ENCODE measurements at places on chromosomes 3 and 15. TPM values are rescaled to one million over a fixed set of nuclear protein-coding genes. Genes with fewer than 3 reads are reported as not detected.

DNA sequence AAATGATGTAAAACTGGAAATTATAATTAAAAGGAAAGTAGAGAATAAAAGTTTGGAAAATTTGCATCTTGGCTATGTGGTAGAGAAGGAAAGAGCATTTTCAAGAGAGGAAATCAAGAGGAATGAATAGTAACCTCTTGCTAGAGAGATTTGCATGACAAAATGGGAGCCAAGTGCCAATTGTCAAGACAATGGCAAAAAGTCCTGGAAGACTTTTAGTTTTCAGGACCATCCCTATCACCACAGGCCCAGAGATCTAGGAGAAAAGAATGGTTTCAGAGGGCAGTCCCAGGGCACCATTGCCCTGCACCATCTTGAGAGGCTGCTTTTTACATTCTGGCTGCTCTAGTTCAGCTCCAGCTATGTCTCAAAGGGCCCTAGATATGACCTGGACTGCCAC is 1427.6 kb downstream of the ZPLD1 start:
- H3K4me3 ChIP-seq, result no peak overlapping the region
- no peak overlapping the region for H3K27ac ChIP-seq
- no peaks in the 10 kb centered on the region for H3K27me3 ChIP-seq
- no peaks in the 10 kb centered on the region for H3K4me1 ChIP-seq

GRCh38 chr3:184307915-184308314 is 6.5 kb upstream of the EIF4G1 start:
- H3K27ac ChIP-seq, result no peak overlapping the region
- peaks cover 63% of the 10 kb centered on the region for H3K36me3 ChIP-seq
- DNase-seq, result no peak

DNA sequence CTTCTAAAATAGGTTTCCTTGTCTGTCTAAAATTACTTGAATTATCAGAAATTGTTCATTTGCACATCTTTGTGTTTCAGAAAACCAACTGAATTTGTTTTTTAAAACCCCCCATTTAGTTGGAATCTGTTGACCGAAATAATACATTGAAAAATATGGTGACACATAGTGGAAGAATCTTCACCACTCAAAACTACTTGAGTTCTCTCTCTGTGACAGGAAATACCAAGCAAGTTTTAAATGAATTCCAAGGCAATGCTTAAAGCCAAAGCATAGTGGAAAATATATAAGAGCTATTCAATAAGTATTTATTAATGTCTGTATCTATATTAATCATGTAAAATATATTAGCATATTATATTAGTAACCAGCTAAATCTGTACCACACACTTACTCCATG is 224.9 kb upstream of the COL8A1 start:
- peak overlapping the region; percentile 68 for H3K27ac ChIP-seq
- no peaks in the 10 kb centered on the region for H3K36me3 ChIP-seq
- peak; percentile 73 for DNase-seq
- no peak overlapping the region for H3K4me3 ChIP-seq
- H3K27me3 ChIP-seq, result no peaks in the 10 kb centered on the region

NAA80 gene
- 7.0 TPM for total RNA-seq

DNA sequence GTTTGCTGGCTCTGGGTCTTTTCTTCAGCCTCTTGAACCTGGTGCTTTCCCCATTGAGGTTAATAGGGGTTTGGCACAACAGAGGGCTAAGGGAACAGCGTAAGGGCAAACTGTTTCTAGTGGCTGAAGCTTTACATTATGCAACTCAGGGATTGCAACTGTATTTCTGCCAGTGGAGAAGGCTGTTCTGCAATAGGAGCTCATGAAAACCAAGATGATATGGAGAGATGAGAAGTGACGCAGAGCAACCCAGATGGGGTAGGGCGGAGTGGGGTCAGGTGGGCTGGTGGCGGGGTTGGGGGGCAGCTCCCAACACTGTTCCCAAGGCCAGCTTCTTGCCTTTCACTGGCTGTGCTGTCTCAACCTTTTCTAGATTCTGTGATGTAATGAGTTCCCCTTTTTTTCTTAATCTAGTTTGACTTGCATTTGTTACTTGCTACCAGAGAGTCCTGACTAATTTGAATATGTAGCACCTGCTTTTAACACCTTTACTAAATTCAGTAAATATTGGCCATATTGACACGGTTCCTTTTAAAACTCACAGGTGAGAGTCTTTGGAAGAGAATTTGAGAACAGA is 7.2 kb downstream of the GXYLT2 start:
- H3K4me3 ChIP-seq, result no peak overlapping the region
- no peaks in the 10 kb centered on the region for H3K36me3 ChIP-seq
- no peaks in the 10 kb centered on the region for H3K27me3 ChIP-seq
- no peak for DNase-seq
- H3K27ac ChIP-seq, result no peak overlapping the region
- peaks cover 29% of the 10 kb centered on the region for H3K4me1 ChIP-seq

GRCh38 chr3:46541835-46542234 is 24.3 kb downstream of the LRRC2 start:
- DNase-seq, result no peak
- no peaks in the 10 kb centered on the region for H3K36me3 ChIP-seq
- peaks cover 13% of the 10 kb centered on the region for H3K4me1 ChIP-seq
- H3K27ac ChIP-seq, result no peak overlapping the region
- no peak overlapping the region for H3K4me3 ChIP-seq

DNA sequence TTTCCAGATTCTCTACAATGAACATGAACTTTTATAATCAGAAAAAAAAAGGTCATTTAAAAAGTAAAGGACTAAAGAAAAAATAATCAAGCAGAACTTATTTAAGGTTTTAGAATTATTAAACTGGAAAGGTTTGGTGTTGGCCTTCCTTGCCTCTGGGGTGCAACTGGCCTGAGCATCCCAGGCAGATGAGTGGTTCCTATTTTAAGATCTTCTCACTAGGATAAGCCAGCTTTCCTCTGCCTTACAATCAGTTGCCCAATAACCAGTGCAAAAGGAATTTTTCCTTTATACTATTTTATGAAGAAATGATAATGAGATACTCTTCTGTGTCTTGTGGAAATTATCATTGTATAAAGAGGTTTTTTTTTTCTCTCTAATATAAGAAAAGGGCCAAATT is 56.6 kb downstream of the SEC22A start:
- no peaks in the 10 kb centered on the region for H3K4me1 ChIP-seq
- no peak for DNase-seq
- H3K4me3 ChIP-seq, result no peak overlapping the region
- no peak overlapping the region for H3K27ac ChIP-seq
- no peaks in the 10 kb centered on the region for H3K27me3 ChIP-seq

FGF12 gene
- total RNA-seq, result 1.8 TPM

C2CD4A gene
- total RNA-seq, result not detected

ATP2B2 gene
- 0.05 TPM for total RNA-seq

ARGFX gene
- total RNA-seq, result not detected

DNA sequence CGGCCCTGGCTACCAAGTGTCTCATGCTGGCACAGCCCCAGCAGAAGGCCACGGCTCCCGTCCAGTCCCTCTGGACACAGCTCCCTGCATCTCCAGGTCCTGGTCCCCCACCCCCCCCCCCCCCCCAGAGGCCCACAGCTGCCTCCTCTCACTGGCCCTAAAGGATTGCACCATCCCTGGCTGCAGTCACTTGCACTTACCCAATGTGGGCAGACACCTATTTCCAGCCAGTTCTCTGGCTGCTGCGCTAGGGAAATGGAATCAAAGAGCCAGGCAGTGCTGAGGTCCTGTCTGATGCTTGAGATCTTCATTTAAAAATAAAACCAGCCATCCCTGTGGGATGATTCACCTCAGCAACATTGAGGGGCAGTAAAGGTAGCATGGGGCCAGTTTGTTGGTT is 346.4 kb downstream of the OCA2 start:
- no peaks in the 10 kb centered on the region for H3K4me1 ChIP-seq
- no peaks in the 10 kb centered on the region for H3K27me3 ChIP-seq
- no peak overlapping the region for H3K4me3 ChIP-seq
- DNase-seq, result no peak
- no peaks in the 10 kb centered on the region for H3K36me3 ChIP-seq

GRCh38 chr3:133074977-133075376 is 36.8 kb downstream of the TMEM108 start:
- H3K4me3 ChIP-seq, result no peak overlapping the region
- H3K36me3 ChIP-seq, result no peaks in the 10 kb centered on the region
- H3K27me3 ChIP-seq, result no peaks in the 10 kb centered on the region
- DNase-seq, result no peak
- no peaks in the 10 kb centered on the region for H3K4me1 ChIP-seq
- H3K27ac ChIP-seq, result no peak overlapping the region
